Stimulated activated CD8-positive, alpha-beta memory T cell treated with anti-CD3 and anti-CD28 coated beads, Interleukin-4, amount 100 ng/mL, for 1 hour (primary cell): ENCODE measurements at places on chromosomes 1 and 21.

DNA sequence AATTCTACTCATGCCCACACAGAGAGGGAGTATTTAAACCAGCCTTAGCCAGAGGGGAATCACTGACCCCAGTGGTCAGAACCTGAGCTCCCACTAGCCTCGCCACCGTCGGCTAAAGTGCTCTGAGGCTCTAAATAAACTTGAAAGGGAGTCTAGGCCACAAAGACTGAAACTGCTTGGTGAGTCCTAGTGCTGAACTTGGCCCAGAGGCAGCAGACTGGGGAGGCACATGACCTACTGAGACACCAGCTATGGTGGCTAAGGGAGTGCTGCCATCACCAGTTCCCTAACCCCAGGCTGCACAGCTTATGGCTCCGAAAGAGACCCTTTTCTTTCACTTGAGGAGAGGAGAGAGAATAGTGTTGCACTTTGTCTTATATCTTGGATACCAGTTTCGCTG, 1542.8 kb downstream of the KCNT2 start:
- no peak for DNase-seq

GRCh38 chr1:227311389-227312001, 6.8 kb downstream of the CDC42BPA start:
- no peak for DNase-seq

DNA sequence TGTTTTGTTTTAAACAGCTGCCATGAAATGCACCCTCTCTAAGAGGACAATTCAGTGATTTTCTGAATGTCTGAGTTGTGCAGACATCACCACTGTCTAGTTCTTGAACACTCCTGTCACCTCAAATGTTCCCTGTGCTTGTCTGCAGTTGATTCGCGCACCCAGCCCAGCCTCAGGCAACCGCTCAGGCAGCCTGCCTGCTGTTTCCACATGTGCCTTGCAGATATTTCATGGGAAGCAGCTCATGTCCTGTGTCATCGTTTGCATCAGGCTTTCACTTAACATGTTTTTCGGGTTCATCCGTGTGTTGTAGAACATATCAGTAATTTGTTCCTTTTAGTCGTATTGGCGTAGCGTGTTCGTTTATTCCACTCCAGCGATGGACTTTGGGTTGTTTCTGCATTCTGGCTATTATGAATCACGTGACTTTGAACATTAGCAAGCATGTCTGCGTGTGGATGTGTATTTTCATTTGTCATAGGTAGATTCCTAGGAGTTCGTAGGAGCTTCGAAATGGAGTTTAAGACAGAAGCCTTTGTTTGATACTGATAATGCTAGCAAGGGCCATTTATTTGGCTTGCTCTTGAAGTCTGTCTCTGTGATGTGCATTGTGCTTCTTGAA, 12.1 kb downstream of the ADARB1 start:
- DNase-seq = no peak

DNA sequence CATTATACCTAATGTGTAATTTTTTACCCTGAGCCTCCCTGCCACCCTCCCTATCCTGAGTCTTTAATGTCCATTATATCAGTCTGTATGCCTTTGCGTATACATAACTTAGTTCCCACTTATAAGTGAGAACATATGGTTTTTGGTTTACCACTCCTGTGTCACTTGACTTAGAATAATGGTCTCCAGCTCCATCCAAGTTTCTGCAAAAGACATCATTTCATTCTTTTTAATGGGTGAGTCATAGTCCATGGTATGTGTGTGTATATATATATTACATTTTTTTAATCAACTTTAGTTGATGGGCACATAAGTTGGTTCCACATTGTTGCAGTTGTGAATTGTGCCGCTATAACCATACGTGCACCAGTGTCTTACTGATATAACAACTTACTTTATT, 477.1 kb upstream of the NEGR1 start:
- DNase-seq = no peak

DNA sequence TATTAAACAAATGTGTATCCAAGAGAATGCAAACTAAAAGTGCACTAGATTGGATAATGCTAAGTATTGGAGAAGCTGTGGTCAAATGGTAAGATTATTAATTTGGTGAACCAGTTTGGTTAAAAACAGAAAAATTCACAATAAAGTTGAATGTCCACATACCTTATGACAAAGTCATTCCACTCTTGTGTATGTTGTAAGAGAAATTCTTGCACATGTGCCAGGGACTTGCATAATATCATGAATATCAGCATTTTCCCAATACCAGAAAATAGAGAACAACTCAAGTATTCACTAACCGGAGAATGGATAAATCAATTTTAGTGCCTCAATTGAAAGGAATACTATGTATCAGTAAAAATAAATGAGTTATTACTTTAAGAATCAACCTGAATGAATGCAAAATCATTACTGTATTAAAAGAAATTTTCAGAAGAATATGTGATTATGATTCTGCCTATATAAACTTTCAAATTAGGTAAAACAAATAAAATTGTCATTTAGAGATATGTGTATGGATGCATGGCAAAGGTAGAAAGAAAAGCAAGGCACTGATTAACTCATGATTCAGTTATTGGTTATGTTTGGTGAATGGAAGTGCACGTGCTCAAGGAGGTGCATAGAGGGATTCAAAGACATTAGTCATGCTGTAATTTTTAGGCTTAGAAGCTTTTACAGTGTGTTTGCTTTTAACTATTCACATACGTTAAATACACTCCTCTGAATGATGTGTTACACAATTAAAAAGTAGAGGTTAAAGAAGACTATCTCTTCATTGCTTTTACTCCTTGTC, 217.4 kb upstream of the KCNK2 start:
- no peak for DNase-seq

- no peak for DNase-seq
Measured at GRCh38 chr1:212797681-212798080, 6.0 kb downstream of the TATDN3 start.

DNA sequence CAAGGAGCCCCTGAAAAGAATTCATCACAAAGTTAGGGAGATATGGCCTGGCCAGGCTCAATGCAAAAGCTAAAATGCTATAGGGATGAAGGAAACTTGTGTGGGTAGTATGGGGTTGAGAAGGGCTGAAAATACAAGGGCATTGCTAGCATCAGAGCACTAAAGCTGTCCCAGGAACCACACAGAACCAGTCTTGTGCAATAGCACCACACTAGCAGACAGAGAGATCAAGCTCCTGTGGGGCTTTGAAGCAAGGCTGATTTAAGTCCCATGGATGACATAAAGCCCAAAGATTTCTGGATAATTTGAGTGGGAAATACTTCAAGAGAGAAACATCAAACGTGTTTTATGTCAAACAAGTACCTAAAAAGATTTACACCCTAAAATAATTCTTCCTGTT, 97.1 kb downstream of the VAV3 start:
- no peak for DNase-seq

DNA sequence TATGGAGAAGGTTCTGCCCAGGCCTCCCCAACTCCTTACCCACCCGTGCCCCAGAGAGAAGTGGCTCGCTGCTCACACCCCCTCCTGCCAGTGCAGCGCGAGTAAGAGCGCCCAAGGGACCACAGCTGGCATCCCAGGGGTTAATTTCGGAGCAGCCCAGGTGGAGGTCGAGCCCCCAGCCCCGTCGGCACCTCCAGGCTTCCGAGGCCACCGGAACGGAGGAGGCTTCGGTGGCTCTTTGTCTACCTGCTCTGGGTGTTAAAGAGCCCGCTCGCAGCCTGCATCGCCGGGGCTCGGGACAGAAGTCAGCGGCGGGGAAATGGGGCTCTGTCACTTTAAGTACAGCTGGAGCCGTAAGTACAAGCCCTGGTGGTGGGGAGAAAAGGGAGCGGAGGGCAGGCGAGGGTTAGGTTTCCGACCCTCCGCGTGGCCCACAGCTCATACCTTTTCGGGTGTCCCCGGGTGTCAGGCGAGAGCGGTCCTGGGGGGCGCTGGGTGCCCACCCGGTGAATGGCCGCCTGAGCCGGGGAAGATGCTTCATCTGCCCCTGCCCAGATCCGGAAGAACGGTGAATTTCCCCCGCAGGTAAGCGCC, 89.4 kb upstream of the IPO9 start:
- peak; percentile 26 for DNase-seq

GRCh38 chr1:52111492-52111891, 30.4 kb upstream of the ZFYVE9 start:
- DNase-seq = no peak

DNA sequence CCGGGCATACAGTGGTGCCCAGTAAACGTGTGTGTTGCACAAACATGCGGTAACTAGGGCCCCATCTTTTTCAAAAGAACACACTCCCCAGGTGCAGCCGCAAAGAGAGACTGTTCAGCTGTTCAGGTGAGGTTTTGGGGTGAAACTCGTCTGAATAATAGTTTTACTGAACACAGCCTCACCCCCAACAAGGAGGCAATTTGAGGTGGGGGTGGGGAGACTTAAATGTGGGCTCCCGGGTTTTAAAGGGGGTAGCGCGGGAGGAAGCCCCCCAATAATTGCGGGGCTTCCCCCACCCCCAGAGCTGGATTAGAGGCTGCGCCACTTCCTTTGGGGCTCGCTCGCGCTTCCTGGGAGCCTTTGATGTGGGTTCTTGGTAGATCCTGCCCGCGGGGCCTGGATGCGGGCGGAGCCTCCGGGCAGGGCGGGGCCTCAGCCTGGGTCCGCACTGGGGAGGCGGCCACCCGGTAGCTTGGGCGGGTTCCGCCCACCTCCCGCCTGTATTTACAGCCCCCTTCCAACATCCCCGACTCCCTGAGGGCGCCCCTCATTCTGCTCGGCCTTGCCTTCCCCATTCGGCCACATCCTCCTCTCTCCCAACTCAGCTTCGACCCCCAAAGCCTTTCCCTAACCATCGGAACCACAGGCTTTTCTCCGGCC, 6.4 kb upstream of the EPHA2 start:
- peak; percentile 25 for DNase-seq

DNA sequence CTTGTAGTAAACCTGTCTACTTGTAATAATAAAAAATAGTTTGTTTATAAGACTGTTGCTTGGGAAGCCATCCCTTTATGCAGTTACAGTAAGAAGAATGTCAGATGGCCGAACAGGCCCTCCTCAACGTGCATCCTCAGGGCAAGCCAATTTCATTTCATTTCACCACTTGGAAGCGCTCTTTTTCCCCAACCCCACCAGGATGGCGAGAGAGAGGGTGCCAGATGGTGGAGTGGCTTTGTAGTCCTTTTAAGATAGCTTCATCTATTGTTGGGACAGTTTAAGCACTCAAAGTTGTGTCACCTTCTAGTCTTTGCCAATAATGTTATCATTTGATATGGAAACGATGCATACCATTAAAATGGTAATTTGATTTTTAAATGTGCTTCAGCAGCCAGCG, 356.3 kb upstream of the CAMK1G start:
- no peak for DNase-seq

DNA sequence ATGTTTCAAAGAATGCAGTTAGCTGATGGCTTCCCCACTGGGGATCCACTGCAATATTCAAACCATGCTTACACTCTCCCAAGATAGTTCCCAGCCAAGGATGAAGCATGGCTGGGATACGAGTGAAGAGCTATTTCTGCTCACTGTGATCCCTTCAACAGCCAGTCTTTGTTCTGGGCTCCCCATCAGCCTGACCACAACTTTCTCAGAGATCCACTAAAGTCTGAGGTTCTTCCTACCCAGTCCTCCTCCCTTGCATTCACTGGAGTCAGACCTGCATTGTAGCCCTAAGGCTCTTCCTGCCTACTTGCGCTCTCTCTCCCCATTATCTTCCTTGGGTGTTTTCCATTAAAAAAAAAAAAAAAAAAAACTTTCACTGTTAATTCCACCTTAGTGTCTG, 101.4 kb downstream of the TTLL7 start:
- no peak for DNase-seq

- no peak for DNase-seq
Measured at GRCh38 chr1:25567710-25568089, 24.3 kb downstream of the LDLRAP1 start.

- DNase-seq = no peak
Measured at GRCh38 chr1:228190182-228190581, 17.7 kb upstream of the OBSCN start.

DNA sequence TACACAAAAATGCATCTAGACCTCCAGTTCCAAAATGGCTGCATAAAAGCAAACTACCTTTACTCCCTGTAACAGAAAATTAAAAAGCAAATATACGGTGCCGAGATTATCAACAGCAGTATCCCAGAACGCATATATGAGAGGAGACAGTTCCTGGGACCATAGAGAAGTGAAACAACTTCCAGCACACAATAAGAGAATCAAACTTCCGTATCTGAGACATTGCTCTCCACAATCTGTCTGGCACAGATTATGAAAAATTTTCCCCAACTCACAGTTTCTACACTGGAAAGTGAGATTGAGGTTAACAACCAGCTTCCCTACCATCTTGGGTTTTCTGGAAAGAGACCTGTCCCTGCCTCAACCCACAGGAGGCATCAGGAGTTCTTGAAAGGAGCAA, 47.2 kb upstream of the ST6GALNAC3 start:
- DNase-seq = no peak

DNA sequence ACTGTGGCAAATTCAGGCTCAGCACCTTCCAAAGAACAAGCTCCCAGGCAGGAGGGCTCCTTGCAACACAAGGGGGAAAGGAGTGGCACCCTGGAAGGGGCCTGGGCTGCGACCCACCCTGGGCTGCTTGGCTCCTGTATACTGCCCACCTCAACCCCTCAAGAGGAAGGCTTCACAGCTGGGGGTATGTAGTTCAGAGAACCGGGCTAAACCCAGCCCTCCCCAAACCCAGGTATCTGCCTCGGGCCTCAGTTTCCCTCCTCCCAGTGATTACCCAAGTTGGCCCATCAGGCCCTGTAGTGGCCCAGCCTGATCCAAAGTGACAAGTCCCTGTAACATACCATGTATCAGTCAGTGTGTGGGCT, 7.5 kb downstream of the TENT5B start:
- DNase-seq = no peak

- DNase-seq = no peak
Measured at GRCh38 chr1:67816506-67816905, 16.8 kb downstream of the GNG12 start.

DNA sequence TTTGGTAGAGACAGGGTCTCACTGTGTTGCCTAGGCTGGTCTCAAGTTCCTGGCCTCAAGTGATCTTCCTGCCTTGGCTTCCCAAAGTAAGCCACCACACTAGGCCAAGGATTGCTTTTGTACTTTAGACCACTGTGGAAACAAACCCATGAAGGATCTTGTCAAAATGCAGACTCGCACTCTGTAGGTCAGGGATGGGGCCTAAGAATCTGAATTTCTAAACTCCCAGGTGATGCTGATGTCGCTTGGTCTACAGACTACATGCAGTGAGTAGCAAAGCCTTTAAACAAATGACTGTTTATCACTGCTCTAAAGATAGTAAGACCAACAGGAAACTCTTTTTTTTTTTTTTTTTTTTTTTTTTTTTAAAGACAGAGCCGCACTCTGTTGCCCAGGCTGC, 54.1 kb upstream of the MUTYH start:
- no peak for DNase-seq

DNA sequence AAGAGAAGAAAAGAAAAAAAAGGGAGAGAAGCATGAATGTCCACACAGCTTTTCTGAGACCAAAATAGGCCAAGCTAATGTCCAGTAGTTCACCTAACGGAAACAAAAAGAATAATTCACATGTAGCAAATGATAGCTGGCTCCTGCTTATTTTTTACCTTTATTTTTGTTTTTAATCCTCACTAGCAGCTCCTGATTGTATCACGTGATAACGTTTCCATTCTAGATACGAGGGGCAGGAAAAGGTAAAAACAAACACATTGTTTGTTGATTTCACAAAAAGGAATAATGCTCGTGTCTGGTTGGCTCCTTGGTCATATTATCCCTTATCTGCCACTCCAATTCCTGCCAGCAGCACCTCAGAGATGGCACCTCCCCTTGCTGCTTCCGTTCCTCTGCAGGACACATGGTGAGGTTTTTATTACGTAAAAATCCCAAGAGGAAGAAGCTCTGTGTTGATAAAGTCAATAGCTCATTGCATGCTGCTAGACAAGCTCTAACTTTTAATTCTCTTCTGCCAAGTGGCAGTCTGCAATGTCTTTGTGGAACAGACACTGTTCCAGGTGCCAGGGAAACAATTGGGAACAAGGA, 201.7 kb downstream of the CRB1 start:
- DNase-seq = no peak
